ENCODE measurements at places on chromosomes 4 and X. TPM values are rescaled to one million over a fixed set of nuclear protein-coding genes. Genes with fewer than 3 reads are reported as not detected.

- DNase-seq: no peak
Observed at GRCh38 chr4:55817691-55818090, 1.9 kb upstream of the EXOC1L start.

DNA sequence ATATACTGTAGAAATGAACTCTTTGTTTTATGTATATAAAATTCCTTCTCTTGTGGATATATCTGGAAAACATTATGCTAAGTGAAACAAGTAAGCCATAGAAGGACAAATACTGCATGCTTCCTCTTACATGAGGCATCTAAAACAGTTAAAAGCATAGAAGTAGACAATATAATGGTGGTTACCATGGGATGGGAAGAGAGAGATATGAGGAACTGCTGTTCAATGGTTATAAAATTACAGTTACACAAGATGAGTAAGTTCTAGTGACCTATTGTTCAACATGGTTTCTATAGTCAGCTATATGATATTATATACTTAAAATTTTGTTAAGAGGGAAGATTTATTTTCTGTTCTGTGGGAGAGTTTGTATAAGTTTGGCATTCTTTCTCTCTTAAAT is 43.4 kb downstream of the HTRA3 start:
- no peak for DNase-seq

GRCh38 chr4:34720571-34720970 is 1523.7 kb downstream of the ARAP2 start:
- no peak for DNase-seq

DNA sequence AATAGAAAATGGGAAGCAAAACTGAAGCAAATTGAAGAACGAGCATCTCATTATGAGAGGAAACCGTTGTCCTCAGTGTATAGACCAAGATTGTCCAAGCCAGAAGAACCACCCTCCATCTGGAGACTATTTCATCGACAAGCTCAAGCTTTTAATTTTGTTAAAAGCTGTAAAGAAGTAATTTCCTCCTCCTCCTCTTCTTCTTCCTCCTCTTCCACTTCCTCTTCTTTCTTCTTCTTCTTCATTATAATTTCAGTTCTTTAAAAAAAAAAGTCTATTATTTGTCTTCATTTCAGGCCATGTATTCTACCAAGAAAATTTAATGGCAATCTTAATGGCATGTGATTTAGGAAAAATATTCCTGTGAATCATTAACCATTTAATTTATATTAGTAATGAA is 7.6 kb downstream of the PRIMPOL start:
- DNase-seq: no peak

DNA sequence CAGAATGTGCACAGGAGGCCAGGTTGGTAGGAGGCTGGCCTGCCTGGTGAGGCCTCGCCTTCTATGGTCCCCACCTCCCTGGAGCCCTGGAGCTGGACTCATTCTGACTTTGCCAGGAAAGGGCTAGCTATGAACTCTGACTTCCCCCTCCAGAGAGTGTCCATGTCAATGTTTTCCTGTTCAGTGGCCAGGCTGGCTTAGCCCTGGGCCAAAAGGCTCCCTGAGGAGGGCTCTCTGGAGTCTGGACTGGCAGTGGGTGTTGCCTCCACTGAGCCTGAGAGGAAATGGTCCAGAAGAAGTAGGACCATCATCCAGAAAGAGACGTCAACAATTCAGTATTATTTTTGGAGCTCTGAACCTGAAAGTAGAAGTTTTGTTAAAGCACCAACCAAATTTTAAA is 178.7 kb downstream of the CHIC2 start:
- DNase-seq: no peak

The TCEAL7 gene
- not detected for total RNA-seq
